Activated naive CD4-positive, alpha-beta T cell (primary cell): ENCODE measurements at places on chromosomes 6 and 20.

GRCh38 chr6:97136626-97137358 is 146.2 kb downstream of the MMS22L start:
- DNase-seq, result no peak

GRCh38 chr20:9146649-9147048 is 77.8 kb downstream of the PLCB4 start:
- DNase-seq, result no peak

- no peak for DNase-seq
These were observed 601.6 kb downstream of the COL12A1 start for GRCh38 chr6:74604279-74604678.

DNA sequence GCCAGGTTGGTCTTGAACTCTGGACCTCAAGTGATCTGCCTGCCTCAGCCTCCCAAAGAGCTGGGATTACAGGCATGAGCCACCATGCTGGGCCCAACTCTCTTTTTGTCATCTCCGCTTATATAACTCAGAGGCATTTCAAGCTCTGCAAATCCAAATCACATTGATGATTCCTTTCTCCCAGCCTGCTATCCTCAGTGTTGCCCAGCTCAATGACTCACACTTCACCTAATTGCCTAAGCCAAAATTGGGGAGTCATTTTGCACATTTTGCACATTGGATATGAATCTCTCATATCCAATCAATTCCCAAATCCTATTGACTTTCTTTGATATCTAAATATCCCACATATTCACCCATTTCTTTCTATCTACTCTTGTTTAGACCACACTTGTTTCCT is 3.9 kb downstream of the UTRN start:
- no peak for DNase-seq

GRCh38 chr6:47817749-47818148 is 35.9 kb downstream of the OPN5 start:
- DNase-seq, result no peak

DNA sequence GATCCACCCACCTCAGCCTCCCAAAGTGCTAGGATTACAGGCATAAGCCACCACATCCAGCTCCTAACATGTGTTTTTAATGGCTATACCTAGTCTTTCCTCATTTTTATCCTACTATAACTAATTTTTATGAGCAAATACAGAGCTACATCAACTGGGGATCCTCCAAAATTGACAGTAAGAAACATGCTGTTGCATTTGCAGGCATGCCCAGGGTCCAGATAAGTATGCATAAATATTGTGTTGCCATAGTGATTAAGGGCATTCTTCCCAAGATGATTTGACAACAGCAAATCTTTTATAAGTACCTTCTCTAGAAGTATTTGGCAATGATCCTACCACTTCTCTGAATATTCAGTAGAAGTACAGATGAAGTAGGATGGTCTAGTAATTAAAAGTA is 41.9 kb upstream of the MOXD1 start:
- no peak for DNase-seq

- no peak for DNase-seq
These were observed 92.7 kb downstream of the SASH1 start for GRCh38 chr6:148435386-148435785.

GRCh38 chr6:14880052-14880451 is 365.8 kb upstream of the JARID2 start:
- no peak for DNase-seq

- no peak for DNase-seq
These were observed 231.4 kb downstream of the FOXC1 start for GRCh38 chr6:1841136-1841535.

DNA sequence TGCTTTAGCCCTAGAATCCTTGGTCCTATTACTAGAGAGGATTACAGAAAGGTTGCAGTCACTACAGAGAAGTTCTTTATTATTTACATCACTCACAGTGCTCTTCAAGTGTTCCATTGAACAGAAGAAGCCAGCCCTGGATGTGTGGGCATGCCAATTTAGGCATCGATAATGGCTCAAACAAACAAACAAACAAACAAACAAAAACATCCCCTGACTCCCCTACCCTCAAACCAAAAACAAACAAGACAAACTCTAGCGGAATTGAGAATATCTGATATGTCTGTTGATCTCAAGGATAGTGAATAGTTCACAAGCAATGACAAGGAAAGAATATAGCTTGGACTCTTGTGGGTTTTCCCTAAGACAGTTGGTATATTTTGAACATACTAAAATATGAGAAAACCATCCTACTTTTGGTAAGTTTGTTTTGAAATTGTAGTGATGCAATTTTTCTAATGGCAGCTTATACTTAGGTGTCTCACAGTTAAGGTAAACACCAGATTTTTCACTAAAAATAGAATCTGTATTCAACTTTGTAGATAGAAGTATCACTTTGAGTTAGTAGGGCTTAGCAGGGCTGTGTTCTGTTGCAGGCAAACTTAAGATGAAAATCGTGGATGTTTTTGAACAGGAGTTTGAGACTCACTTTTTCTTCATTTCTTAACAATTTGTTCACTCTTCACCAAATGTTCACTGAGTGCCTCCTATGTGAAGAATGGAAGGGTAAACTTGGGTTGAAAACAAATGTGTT is 92.8 kb upstream of the FAM184A start:
- DNase-seq, result no peak

DNA sequence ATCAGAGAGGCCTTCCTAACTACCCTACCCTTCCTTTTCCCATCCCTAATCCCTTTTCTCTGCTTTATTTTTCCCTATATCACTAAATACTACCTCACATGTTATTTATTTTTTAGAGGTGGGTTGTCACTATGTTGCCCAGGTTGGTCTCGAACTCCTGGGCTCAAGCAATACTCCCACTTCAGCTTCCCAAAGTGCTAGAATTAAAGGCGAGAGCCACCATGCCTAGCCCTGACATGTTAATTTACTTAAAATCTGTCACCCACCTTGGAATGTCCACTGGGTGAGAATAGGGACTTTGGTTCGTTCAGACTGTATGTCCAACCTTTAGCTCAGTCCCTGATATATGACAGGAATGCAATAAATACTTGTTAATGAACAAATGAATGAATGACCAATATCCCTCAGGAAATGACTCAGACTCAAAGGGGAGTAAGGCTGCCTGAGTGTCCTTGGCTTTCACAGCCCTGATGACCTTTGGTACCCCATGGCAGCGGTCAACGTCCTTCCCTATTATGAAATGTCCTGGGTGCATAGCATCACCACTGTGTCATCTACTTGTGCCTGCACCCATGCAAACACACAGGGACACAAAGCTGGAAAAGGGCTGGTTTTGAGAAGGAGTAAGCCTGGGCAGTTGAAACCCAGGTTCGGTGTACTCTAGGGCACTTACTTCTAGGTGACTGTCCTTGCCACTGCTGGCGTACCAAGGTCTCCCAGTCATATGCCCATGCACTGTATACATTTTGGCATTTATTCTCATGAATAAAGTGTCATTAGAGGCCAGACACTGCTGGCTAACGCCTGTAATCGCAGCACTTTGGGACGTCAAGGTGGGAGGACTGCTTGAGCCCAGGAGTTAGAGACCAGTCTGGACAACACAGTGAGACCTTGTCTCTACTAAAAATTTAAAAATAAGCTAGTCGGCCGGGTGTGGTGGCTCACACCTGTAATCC is 26.5 kb downstream of the BCL2L1 start:
- no peak for DNase-seq

DNA sequence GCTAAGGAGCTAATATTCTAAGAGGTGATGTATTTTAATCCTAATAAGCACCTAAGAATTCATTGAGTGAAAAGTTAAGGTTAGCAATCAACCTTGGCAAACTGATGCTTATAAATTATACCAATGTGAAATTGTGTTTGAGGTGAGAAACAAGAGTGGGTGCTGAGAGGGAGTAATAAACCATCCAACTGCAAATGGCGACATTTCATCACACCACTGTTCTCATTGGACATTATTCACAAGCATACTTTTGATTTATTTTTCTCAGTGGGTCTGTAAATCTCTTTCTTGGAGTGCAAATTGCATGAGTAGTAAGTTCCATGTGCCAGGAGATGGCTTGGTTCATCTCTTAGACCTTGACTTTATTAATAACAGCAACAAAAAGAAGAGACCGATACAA is 71.5 kb downstream of the BMP6 start:
- DNase-seq, result no peak

DNA sequence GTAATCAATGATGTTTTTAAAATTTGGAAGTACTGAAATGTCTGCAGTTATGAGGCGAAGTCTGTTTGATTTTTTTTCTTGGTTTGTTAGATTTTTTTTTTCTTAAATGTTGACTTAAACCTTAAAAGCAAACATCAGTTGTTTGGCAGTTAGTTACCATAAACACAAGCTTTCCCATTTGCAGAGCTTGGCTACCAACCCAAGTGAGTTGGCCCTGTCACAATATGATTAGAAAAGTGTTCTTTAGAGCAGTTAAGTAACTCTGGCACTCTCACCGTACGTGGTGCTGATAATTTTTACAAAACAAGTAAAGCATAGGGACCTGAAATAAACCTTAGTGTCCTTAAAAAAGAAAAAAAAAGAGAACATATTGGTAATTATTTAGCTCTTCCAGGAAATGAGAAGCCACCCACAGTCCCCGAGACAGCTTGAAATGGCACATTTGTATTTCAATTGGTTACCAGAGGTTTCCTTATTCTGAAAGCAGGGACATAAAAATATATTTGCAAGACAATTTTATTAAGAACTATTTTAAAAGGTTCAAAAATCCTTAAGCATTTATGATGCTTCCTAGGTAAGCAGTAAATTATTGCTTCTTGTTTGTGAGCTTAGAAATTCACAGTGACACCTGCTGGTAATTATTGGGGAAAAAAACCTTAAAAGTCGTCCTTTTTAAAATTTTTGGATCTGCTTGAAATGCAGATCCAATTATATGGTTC is 3.9 kb downstream of the HEY2 start:
- DNase-seq, result no peak

DNA sequence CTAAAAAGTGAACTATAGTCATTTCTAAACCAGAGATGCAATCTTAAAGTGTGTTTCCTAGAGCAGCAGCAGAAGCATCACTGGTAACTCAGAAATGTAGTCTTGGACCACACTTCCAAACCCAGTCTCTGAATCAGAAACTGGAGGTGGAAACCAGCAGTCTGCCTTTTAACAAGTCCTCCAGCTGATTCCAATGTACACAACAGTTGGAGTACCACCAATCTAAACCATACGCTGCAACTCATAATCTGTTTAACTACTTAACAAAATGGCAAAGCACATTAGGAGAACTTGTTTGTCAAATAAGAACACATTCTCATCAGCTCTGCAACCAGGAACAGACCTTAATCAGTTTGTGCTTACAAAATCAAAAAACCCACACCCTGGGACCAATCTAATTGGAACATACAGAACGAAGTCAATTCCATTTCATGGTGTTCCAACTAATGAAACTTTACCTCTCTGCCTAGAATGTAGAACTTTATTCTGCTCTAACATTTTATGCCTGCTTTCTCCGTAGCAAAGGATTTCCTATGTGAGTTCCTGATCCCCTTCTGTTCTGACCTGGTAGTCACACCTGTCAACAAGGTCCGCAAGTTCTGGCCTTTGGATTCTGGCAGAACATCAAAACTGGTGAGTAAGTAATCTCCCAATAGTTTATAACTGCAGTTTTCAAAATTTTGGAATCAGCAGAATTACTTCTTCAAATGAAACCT is 390.4 kb downstream of the HTR1B start:
- DNase-seq, result no peak

DNA sequence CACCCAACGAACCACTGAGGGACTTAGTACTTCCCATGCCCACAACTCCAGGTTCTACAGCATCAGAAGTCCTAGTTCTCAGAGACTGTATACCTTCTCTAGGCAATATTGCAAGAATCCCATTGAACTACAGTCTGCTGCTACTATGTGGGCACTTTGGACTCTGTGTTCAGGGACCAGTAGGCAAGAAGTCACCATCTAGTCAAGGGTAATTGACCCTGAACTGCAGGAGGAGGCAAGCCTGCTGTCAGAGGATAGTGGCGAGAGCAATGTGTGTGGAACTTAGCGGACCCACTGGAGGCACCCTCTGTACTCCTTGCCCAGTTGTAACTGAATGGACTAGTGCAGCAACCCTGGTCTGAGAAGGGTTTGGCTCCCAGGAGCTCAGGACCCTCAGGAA is 15.7 kb downstream of the HEBP2 start:
- no peak for DNase-seq

DNA sequence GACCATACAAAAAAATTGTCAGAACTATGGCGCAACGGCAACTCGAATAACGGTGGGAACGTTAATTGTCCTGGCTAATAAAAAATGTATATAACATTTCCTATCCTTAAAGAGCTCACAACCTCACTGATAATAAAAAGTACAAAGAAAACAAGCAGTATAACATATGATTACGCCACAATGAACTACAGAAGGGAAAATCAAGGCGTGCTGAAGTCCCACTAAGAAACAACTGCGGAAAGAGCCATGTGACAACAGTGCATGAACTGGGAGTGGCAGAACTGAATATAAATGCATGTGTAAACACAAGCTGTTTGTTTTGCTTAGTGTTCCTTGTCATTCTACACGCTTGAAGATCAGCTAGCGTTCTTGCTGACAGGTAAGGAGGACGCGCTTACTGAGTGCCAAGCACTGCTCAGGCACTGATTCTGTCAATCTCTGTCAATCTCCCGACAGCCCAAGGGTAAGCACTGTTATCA is 466 bp upstream of the PSMB1 start:
- DNase-seq, result no peak

DNA sequence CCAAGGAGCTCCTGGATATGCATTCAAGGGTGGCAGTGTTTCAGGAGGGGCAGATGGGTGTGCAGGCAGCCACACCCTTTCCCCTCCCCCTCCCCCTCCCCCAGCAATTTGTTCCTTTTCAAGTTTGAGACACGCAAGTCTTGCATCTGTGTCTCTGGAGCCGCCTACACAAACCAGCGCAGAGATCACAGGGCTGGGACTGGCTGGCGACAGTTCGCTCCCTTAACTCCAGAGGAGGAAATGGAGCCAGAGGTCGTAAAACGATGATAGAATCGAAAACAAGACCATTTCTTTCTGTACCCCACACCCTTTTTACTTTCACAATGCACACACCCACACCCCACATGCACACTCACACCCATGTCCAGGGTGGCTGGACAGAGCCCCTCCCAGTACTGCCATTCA is 163.1 kb downstream of the LY86 start:
- no peak for DNase-seq

DNA sequence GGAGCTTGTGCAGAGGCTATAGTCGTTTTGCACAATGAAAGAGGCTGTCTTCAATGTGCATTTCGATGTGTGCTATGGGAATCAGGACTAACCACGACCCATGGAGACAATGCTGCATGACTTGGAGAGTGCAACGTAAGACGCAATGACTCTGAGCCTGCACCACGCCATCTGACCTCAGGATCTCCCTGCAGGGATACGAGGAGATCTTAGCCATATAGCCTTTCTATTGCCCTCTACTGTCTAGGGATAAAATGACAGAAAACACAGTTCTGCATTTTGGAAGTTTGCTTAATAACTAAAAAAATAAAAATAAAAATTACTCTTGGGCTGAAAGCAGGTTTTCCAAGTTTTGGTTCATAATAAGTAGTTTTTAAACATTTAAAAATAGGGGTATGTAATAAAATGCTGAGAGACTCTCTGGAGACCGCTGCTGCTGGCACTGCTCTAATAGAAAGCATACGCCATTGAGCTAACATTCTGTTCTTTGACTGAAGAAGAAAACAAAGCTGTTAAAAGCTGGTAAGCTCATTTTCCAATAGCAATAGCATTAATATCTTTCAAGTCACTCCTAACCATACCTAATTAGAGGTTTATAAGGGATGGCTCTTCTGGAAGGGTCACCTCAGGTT is 87.2 kb downstream of the PDE7B start:
- DNase-seq, result no peak

- no peak for DNase-seq
These were observed 16.9 kb upstream of the STK35 start for GRCh38 chr20:2084703-2085102.
